ENCODE measurements at places on chromosomes 3 and 15.

DNA sequence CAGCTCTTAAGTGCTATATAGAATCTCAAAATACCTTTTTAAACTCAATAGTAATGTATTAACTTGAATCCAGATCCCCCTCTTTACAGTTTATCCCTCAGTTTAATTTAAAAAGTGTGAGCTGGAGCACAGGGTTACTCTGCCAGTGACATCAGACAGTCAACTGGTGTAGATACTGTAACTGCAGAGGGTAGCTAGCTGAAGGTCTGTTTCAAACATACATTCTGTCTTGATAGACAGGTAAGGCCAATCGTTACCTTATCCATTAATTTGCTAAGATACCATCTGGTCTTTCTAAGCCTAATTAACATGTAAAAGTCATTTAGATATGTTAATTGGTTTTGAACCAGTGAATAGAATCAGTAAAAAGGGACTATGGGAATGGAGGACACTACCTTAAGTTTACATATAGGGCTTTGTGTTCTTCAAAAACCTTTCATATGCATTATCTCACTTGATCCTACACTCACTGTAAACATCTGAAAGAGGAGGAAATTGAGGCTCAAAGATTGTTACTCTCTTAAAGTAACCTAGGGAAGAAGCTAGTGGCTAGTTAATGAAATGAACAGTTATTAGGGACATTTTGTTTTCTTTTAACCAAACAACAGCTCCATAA, 59.5 kb upstream of the TSPAN3 start:
- DNase-seq: no peak

DNA sequence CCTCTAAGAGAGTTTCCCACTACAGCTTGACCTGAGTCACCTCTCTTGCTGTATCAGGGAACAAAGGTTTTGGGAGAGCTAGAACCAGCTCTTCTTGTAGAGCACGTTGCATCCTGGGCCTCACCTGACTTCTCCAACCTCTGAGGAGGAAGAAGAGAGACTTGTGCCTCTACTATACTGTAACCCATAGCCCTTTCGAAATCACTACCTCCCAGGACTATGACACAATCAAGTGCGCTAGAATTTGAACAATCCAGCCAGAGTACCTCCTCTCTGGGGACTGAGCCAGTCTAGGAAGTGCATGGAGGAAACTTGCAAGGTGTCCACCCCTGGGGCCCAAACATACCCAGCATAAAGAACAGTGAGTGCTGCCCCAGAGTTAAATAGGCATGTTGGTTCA, 192.8 kb upstream of the BHLHE40 start:
- no peak for DNase-seq

- DNase-seq: no peak
Observed at GRCh38 chr15:37053166-37053565, 47.2 kb downstream of the MEIS2 start.

GRCh38 chr3:34319881-34320280, 521.5 kb downstream of the PDCD6IP start:
- DNase-seq: no peak

GRCh38 chr3:25748189-25748588, 35.1 kb downstream of the NGLY1 start:
- DNase-seq: no peak

DNA sequence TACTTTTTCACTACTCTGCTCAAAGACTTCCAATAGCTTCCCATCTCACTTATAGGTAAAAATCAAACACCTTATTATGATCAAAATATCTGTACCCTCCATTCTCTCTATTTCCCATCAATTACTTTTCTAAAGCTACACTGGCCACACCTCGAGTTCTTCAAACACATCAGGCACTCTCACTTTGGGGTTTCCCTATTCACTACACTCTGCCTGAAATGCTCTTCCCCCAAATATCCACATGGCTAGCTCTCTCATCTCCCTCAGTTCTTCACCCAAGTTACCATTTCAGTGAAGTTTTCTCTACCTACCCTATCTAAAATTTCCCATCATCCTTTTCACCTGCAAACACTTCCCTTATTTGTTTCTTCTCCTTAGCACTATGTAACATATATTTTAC, 14.8 kb downstream of the UBE3A start:
- DNase-seq: no peak

All from activated T-helper 1 cell treated with Interleukin-2 at 50 U/mL for 16 hours (primary cell).